Uterine smooth muscle cell (primary cell): ENCODE measurements at places on chromosomes 3 and 15. TPM values are rescaled to one million over a fixed set of nuclear protein-coding genes. Genes with fewer than 3 reads are reported as not detected.

Gene TMEM40
- not detected in 2 replicates for total RNA-seq

Gene LAMB2
- total RNA-seq, result 296 and 640 TPM in 2 replicates

Gene NR2E3
- 0.22 and 0.25 TPM in 2 replicates for total RNA-seq

Gene TLR9
- total RNA-seq, result under 0.01 TPM in 1 of 2 replicates, not detected in the other

Gene BBX
- 64.4 and 77.5 TPM in 2 replicates for total RNA-seq

Gene CCRL2
- total RNA-seq, result 0.62 and 1.5 TPM in 2 replicates

Gene ELL3
- 2.7 and 3.1 TPM in 2 replicates for total RNA-seq

Gene ALDH1L1
- total RNA-seq, result 0.25 TPM in 1 of 2 replicates, not detected in the other

Gene SAMMSON
- 0.11 and 0.25 TPM in 2 replicates for total RNA-seq

Gene TRANK1
- 7.7 and 20.2 TPM in 2 replicates for total RNA-seq

Gene LNP1
- total RNA-seq, result 3.0 and 5.8 TPM in 2 replicates

Gene GOLGA8J
- under 0.01 and 0.11 TPM in 2 replicates for total RNA-seq

Gene FBXL22
- total RNA-seq, result 0.22 and 1.5 TPM in 2 replicates

Gene AADACL2
- total RNA-seq, result not detected in 2 replicates

Gene MYO1E
- 103 and 143 TPM in 2 replicates for total RNA-seq

Gene ZNF80
- not detected in 2 replicates for total RNA-seq

Gene CAND2
- total RNA-seq, result 6.4 and 6.6 TPM in 2 replicates

Gene PLS1
- 1.1 and 1.8 TPM in 2 replicates for total RNA-seq

Gene CHRFAM7A
- 1.00 and 1.4 TPM in 2 replicates for total RNA-seq

Gene CD200R1L
- total RNA-seq, result not detected in 2 replicates

Gene LMLN
- total RNA-seq, result 10.0 and 11.5 TPM in 2 replicates

Gene CCDC54
- not detected in 2 replicates for total RNA-seq

Gene GLCE
- total RNA-seq, result 17.2 and 27.6 TPM in 2 replicates

Gene KLHL6
- total RNA-seq, result under 0.01 TPM in 2 replicates

Gene C3orf20
- not detected in 2 replicates for total RNA-seq

Gene WDR48
- 42.5 and 47.2 TPM in 2 replicates for total RNA-seq

Gene PLCB2
- 0.12 and 0.66 TPM in 2 replicates for total RNA-seq

Gene PLXNB1
- total RNA-seq, result 14.7 and 30.0 TPM in 2 replicates

Gene DUOXA2
- not detected in 2 replicates for total RNA-seq

Gene ADAMTS17
- total RNA-seq, result 0.11 and 0.25 TPM in 2 replicates

Gene CCR3
- not detected in 2 replicates for total RNA-seq

Gene ATXN7
- total RNA-seq, result 11.9 and 14.3 TPM in 2 replicates

Gene PAQR5
- total RNA-seq, result 0.37 and 1.5 TPM in 2 replicates

Gene GCSAM
- total RNA-seq, result not detected in 2 replicates

Gene TRPC1
- total RNA-seq, result 43.5 and 51.9 TPM in 2 replicates

Gene RTP3
- total RNA-seq, result not detected in 2 replicates

Gene PIGB
- total RNA-seq, result 15.1 and 17.5 TPM in 2 replicates

Gene REC114
- total RNA-seq, result not detected in 2 replicates

Gene ARPP21
- 0.37 TPM in 1 of 2 replicates, not detected in the other for total RNA-seq

Gene PLA2G4B
- 1.2 and 1.9 TPM in 2 replicates for total RNA-seq
